ENCODE measurements at places on chromosomes 3 and 15. TPM values are rescaled to one million over a fixed set of nuclear protein-coding genes. Genes with fewer than 3 reads are reported as not detected.

- no peak overlapping the region for H3K4me3 ChIP-seq
- DNase-seq: no peak
- H3K27me3 ChIP-seq: no peaks in the 10 kb centered on the region
These were observed 148.4 kb downstream of the RTP4 start for GRCh38 chr3:187516446-187517185.

DNA sequence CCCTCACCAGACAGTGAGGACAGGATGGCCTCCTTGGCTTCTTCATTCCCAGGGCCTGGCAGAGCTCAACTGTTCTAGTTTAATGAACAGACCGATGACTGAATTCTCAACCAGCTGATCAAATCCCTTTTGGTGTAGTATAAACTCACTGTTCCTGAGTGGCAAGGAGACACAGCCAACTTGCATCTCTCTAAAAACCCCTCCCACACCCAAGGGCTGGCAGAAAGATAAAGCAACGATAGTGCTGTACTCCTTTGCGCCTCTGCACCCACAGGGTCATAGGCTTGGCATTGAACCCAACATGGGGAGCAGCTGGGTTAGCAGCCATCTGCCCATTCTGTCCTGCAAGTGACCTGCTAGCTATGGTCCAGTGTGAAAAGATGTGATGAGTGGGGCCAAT is 103.2 kb downstream of the RYK start:
- H3K27ac ChIP-seq: no peak overlapping the region
- H3K4me3 ChIP-seq: no peak overlapping the region
- no peaks in the 10 kb centered on the region for H3K36me3 ChIP-seq
- H3K27me3 ChIP-seq: no peaks in the 10 kb centered on the region

GRCh38 chr15:89928421-89928820 is 15.7 kb upstream of the ARPIN start:
- no peaks in the 10 kb centered on the region for H3K27me3 ChIP-seq
- H3K27ac ChIP-seq: no peak overlapping the region
- no peak for DNase-seq
- H3K4me3 ChIP-seq: no peak overlapping the region
- no peaks in the 10 kb centered on the region for H3K36me3 ChIP-seq
- no peaks in the 10 kb centered on the region for H3K4me1 ChIP-seq

DNA sequence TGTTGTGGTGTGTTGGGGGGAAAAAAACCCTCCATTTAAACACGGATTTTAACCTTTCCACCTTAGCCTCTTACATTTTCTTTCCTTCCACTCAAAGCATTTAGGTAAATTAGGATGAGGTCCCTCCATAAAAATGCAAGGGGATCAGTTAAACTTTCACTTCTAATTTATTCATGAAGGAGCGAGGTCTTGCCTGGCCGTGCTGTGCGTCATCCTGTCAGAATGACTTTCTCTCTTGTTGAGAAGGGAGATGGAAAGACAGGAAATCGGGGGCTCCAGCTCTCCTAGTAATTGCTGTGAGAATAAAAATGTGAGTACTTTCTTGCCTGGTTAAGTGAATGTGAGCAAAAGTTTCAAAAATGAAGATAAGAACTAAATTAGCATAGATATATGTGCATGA is 962.3 kb upstream of the NR2F2 start:
- no peaks in the 10 kb centered on the region for H3K36me3 ChIP-seq
- no peak overlapping the region for H3K27ac ChIP-seq
- H3K4me3 ChIP-seq: no peak overlapping the region
- no peaks in the 10 kb centered on the region for H3K27me3 ChIP-seq
- no peak for DNase-seq

DNA sequence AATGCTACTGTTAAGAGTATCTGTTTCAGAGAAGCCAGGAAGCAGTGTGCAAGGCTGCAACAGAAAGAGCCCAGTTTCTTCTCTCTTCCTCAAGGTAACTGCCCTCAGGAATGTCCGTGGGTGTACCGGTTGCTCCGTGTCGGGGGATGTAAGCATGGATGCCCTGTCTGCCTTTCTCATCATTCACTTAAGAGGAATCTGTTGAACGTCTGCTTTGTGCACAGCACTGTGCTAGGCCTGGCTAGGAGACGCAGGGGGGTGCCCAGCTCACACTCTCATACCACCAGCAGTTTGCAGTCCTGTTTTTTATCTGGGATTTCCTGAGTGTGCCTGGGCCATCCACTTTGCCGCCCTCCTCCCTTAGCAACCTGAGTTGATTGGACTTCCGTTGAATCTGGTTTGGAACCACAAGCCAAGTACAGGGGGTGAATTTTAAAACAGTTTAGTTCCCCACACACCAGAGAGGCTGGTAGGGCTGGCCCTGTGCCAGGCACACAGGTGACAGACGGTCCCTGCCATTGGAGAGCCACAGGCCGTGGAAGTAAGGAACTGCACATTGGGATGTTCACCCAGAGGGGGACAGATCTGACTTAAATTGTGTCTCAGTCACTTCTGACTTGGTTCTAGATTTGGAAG is 11.2 kb downstream of the BOC start:
- no peaks in the 10 kb centered on the region for H3K36me3 ChIP-seq
- no peaks in the 10 kb centered on the region for H3K27me3 ChIP-seq
- H3K4me1 ChIP-seq: no peaks in the 10 kb centered on the region
- no peak overlapping the region for H3K4me3 ChIP-seq
- no peak overlapping the region for H3K27ac ChIP-seq

DNA sequence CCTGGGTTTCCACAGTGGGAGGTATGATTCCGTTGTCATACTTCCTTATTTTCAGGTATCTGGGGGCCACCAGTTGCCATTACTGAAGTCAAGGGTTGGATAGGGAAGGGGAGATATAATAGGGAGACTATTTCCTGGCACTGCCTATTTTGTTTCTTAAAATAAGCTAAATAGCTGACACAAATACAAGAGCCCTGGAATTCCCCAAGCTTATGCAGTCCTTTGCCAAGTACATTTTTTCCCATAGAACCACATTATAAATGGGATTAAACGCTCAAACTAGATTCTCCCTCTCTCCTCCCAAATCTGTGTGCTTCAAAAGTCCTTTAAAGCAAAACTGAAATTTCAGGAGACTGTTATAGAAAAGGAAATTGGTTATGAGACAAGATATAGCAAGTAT is 68.7 kb downstream of the AP4E1 start:
- no peaks in the 10 kb centered on the region for H3K27me3 ChIP-seq
- no peak for DNase-seq
- H3K4me1 ChIP-seq: peaks cover 6% of the 10 kb centered on the region
- no peak overlapping the region for H3K4me3 ChIP-seq
- H3K36me3 ChIP-seq: peaks cover 57% of the 10 kb centered on the region
- H3K27ac ChIP-seq: no peak overlapping the region

GRCh38 chr3:122074621-122075265 is 19.6 kb downstream of the CD86 start:
- no peak overlapping the region for H3K4me3 ChIP-seq
- H3K36me3 ChIP-seq: no peaks in the 10 kb centered on the region
- H3K4me1 ChIP-seq: no peaks in the 10 kb centered on the region
- peak overlapping the region; percentile 43 for H3K27ac ChIP-seq

- no peaks in the 10 kb centered on the region for H3K4me1 ChIP-seq
- peaks cover 12% of the 10 kb centered on the region for H3K36me3 ChIP-seq
- H3K4me3 ChIP-seq: no peak overlapping the region
- no peak overlapping the region for H3K27ac ChIP-seq
- no peak for DNase-seq
- H3K27me3 ChIP-seq: no peaks in the 10 kb centered on the region
These were observed 47.5 kb downstream of the ACAP2 start for GRCh38 chr3:195395208-195395816.

GRCh38 chr15:44034933-44035624 is 160.0 kb downstream of the FRMD5 start:
- H3K4me3 ChIP-seq: no peak overlapping the region
- H3K27ac ChIP-seq: no peak overlapping the region
- H3K27me3 ChIP-seq: no peaks in the 10 kb centered on the region
- no peak for DNase-seq

- H3K4me3 ChIP-seq: no peak overlapping the region
- H3K27ac ChIP-seq: no peak overlapping the region
- H3K27me3 ChIP-seq: no peaks in the 10 kb centered on the region
- H3K36me3 ChIP-seq: no peaks in the 10 kb centered on the region
- no peak for DNase-seq
These were observed 16.5 kb downstream of the PODXL2 start for GRCh38 chr3:127645371-127646015.

DNA sequence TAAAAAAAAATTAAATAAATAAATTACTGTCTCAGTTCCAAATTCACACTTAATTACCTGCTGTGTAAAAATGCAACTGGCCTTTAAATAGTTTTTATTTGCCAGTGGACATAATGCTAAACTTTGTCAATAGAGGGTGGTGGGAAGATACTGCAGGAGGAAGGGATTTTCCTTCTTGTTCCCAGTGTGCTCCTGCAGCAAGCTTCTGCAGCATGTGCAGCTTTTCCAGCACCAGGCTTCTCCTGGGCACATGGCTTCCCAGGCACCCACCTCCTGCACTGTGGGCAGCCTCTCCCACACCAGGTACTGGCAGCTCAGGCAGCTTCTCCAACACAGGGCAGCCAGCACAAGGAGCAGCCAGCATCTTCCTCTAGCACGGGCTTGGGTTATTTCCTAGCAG is 29.6 kb upstream of the BBX start:
- no peaks in the 10 kb centered on the region for H3K4me1 ChIP-seq
- no peak for DNase-seq
- H3K27ac ChIP-seq: no peak overlapping the region
- no peaks in the 10 kb centered on the region for H3K36me3 ChIP-seq
- no peak overlapping the region for H3K4me3 ChIP-seq

- H3K27me3 ChIP-seq: peaks cover 16% of the 10 kb centered on the region
- DNase-seq: no peak
- H3K36me3 ChIP-seq: no peaks in the 10 kb centered on the region
These were observed 1.7 kb downstream of the KLHL25 start for GRCh38 chr15:85792912-85793590.

DNA sequence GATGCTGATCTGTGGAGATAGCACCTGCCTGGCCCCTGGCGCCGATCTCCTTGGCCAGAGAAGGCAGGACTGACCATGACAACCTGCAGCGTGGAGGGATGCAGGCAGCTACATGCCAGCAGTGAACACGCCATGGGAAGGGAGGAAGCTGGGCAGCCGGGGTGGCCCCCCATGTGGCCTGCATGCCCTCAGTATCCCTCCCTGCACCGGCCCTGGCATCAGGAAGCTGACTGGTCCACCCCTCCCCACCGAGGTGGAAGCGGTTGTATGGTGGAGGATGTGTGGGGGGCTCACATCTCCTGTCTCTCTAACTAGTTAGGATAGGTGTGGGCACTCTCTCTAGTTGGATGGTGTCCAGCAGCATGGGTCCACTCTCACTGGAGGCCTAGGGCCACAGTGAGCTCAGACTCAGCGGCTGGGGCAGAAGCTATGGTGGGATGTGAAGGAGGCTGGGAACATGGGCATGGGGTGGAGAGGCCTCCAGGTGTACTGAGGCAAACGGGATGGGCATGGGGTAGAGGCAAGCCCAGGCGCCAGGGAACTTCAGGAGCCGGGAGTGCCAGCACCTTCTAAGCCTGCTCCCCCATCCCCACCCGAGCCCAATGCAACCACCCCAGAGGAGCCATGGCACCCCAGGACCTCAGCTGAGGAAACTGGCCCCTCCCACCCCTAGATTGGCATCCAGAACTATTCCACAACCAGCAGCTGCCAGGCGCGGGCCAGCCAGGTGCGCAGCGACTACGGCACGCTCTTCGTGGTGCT is 1.8 kb upstream of the ABTB1 start:
- H3K4me1 ChIP-seq: peaks cover 29% of the 10 kb centered on the region
- no peak overlapping the region for H3K27ac ChIP-seq
- no peak overlapping the region for H3K4me3 ChIP-seq
- no peaks in the 10 kb centered on the region for H3K27me3 ChIP-seq
- DNase-seq: peak; percentile 30

DNA sequence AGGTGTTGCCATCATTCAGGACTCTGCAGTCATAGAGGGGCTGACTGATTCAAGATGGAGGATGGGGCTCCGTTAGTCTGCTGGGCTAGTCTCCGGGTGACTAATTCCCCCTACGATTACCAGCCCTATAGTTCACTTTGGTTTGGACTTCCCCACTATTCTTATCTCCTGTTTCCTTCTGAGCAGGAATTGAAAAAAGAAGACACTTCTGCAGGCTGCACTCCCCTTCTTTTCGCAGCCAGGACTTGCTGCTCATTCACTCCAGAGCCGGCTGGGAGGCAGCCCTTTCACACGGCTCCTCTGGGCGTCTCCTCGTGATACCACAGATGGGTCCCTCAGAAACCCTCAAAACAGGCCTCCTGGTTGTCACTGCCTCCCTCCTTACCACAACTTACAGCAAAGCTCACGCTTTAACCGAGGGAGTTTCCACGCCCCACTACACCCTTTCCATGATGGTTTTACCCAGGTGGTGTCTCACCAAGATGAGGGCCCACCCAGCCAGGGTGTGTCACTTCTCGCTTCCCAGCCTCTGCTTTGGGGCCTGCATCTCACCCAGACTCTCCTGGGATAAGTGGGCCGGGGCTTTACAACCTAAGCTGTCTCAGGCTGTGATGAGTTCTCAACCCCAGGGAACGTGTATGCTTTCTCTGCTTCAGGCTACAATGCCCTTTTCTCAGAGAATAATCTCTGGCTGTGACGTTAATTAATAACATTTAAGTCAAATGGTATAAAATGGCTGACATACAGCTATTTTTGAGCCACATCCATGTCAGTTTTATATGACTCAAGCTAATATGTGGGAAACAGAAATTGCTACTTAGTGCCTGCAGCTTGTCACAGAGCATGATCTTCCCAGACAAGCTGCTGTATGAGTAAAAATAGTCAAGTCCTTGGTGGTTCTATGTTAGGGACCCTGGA is 11.9 kb downstream of the CX3CR1 start:
- no peaks in the 10 kb centered on the region for H3K27me3 ChIP-seq
- H3K4me3 ChIP-seq: no peak overlapping the region
- no peaks in the 10 kb centered on the region for H3K4me1 ChIP-seq
- H3K36me3 ChIP-seq: no peaks in the 10 kb centered on the region

DNA sequence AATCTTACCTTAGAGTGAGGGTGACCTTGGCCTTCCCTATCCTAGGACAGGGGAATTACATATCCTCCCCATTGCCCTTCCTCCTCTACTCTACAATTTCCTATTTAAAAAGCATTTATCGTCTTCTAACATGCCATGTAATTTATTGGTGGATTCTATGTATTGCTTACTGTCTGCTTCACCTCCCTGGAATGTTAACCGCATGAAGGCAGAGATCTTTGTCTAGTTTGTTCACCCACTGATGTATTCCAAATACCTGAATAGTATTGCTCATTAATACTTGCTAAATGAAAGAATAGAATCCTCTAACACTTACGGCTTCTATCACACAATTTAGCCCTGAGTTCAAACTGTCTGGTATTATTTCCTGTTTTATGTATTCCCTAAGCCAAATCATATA is 68.6 kb downstream of the PPARG start:
- H3K36me3 ChIP-seq: no peaks in the 10 kb centered on the region
- H3K27me3 ChIP-seq: no peaks in the 10 kb centered on the region
- H3K27ac ChIP-seq: no peak overlapping the region
- DNase-seq: no peak

ZMAT3 gene
- 42.0 TPM for total RNA-seq

CCDC33 gene
- not detected for total RNA-seq

CCR8 gene
- total RNA-seq: not detected

TRIM71 gene
- total RNA-seq: 2.2 TPM

RBSN gene
- 24.9 TPM for total RNA-seq

SPSB4 gene
- total RNA-seq: 1.3 TPM

SCN10A gene
- total RNA-seq: not detected

ATP2C1 gene
- total RNA-seq: 161 TPM

CFAP20DC gene
- 1.2 TPM for total RNA-seq

RBP2 gene
- total RNA-seq: 9.3 TPM

ST8SIA2 gene
- 0.50 TPM for total RNA-seq

COL6A6 gene
- 8.9 TPM for total RNA-seq

Measured in left lung (tissue), 14 donors.